ENCODE measurements at places on chromosomes 1 and 21. TPM values are rescaled to one million over a fixed set of nuclear protein-coding genes. Genes with fewer than 3 reads are reported as not detected.

Gene C1orf116
- total RNA-seq: 1.0 TPM

Gene RGS5
- 321 TPM for total RNA-seq

- H3K4me1 ChIP-seq: no peaks in the 10 kb centered on the region
- no peak overlapping the region for H3K27ac ChIP-seq
- no peaks in the 10 kb centered on the region for H3K36me3 ChIP-seq
Observed at GRCh38 chr1:33735624-33736023, 128.3 kb upstream of the HMGB4 start.

DNA sequence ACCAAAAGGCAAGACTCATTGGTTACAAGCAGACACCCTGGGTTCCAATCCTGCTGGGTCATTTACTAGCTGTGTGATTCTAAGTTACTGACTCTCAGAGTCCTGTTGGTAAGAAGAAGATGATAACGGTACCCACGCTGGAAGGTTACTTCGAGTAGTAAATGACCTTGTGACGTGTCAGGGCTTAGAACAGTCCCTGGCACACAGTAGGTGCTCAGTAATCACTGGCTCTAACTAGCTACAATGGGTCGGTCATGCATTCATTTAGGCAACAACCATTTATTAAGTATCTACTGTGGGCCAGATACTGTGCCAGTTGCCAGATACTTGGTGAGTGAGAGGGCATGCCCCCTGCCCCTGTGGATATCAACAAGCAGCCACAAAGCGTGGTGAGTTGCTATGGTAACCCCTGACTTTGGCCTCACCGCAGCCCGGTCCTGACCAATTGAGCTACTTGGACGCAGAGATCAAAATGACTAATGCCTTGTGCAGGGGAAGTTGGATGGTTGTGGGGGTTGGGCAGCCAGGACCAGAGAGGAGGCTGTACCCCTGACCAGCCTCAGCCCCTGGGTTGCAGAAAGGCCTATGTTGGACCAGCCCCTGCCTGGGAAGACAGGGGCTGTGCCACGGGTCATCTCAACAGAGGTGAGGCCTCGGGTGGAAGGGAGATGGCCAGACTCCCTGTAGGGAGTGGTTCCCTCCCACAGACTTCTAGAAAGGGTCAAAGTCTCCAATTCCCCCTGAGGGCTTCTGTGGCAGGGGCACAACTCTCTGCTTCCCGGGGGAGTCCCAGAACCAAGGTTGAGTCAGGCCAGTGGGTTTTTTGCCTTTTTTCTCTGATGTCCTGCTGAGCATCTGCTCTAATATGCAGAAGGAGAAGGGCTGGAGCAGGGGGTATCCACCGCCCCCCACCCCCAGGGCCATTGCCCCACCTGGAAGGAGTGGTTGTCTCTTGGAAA lies 16.0 kb downstream of the DHRS3 start:
- no peaks in the 10 kb centered on the region for H3K27me3 ChIP-seq
- H3K36me3 ChIP-seq: no peaks in the 10 kb centered on the region
- no peak for DNase-seq
- no peak overlapping the region for H3K4me3 ChIP-seq
- H3K27ac ChIP-seq: peak overlapping the region; percentile 39

DNA sequence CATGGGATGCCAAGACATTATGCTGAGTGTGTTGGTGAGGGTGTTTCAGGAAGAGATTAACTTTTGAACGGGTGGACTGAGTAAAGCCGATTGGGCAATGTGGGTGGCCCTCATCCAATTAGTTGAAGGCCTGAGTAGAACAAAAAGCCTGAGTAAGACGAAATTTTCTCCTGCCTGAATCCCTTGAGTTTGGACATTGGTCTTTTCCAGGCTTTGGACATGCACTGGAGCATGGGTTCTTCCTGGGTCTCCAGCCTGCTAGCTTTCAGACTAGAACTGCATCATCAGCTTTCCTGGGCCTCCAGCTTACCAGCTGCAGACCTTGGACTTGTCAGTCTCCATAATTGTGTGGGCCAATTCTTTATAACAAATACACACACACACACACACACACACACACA lies 63.6 kb downstream of the NIBAN1 start:
- no peaks in the 10 kb centered on the region for H3K36me3 ChIP-seq
- peaks cover 9% of the 10 kb centered on the region for H3K4me1 ChIP-seq
- peak; percentile 71 for DNase-seq
- no peak overlapping the region for H3K4me3 ChIP-seq
- no peak overlapping the region for H3K27ac ChIP-seq

GRCh38 chr1:44911026-44911425 lies 68.0 kb upstream of the PTCH2 start:
- no peaks in the 10 kb centered on the region for H3K36me3 ChIP-seq
- no peaks in the 10 kb centered on the region for H3K27me3 ChIP-seq
- H3K4me1 ChIP-seq: no peaks in the 10 kb centered on the region
- no peak for DNase-seq
